ENCODE measurements at places on chromosomes 6 and 20.
A peak's percentile ranks its signal among the peaks of the same experiment; 100 is the strongest.

DNA sequence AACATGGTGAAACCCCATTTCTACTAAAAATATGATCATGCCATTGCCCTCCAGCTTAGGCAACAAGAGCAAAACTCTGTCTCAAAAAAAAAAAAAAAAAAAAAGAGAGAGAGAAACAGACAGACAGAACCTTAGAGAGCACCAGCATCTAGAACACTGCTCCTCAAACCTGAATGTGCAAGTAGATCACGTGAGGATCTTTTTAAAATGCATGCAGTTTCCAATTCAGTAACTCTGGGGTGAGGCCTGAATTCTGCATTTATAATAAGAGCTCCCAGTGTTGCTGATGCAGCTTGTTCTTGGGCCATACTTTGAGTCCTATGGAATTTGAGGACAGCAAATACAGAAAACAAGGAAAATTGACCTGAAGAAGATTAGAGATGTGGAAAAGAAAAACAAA is 218.3 kb downstream of the ALDH8A1 start:
- no peak for DNase-seq

DNA sequence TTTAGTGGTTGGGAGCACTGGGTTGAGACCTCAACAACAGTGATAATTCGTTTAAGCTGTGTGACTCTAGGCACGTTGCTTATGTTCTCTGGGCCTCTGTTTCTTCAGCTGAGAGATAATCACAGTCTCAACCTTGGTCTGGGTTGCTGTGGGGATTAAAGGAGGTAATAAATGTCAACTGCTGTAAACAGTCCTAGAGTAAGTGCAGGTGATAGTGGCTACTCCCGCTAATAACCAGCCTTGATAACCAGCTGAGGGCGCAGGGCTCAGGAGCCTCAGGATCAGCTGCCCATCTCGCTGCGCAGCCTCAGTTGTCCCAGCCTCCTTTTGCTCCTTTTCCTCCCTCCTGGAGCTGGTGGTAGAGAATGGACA is 58.0 kb downstream of the JARID2 start:
- DNase-seq, result no peak

GRCh38 chr20:33675136-33675959 is 1.1 kb upstream of the NECAB3 start:
- DNase-seq, result no peak

- peak; percentile 31 for DNase-seq
These were observed 4.0 kb upstream of the ZMYND8 start for GRCh38 chr20:47360297-47361056.

DNA sequence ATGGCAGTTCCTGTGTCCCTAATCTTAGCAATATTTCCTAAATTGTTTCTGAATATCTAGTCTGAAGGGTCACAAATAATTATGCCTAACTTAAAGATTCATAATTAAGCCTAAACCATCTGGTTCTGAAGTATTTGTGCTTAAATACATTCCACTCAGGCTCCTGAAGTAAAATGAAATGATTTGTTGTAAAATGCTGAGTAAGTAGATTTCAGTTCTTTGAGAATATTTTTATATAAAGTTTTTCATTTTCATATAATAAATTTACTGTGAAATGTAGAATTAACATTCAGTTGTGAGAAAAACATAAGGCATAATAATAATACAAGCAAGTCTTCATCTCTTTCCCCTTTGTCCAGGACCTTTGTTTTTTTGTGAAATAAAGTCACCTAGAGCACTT is 330.6 kb upstream of the IMPG1 start:
- no peak for DNase-seq

GRCh38 chr20:43925801-43926200 is 11.1 kb downstream of the TOX2 start:
- DNase-seq, result no peak

DNA sequence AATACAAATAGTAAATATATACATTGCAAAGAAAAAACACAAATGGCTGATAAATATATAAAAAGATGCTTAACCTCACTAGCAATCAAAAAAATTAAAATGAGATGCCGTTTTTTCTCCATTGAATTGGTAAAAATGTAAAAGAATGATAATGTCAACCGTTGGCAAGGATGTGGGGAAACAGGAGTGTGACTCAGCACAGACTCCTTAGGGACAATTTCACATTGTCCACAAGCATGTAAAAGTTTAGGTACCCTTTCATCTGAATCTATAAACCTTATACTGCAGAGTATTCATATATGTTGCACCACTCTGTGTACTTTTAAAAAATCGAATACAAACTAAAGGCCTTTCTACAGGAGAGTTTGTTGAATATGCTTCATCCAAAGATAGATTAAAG is 143.1 kb upstream of the RREB1 start:
- DNase-seq, result no peak

- DNase-seq, result no peak
These were observed 16.2 kb downstream of the RAB44 start for GRCh38 chr6:36713846-36714245.

DNA sequence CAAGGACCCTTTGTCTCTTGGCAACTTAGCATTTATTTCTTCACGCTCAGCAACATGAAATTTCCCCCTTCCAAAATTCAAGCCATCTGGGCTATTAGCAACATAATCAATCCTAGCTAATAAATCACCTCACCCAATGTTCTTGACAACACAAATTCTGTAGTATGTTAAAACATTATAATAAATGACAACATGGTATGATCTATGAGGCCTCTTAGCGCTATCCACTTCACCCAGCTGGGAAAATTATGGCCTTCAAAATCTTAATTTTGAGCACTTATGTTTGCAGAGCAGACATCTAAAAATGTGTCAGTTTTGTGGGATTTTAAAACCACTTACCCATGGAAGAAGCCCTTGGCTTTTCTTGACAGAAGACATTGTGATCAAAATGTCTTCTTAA is 181.9 kb downstream of the HDGFL1 start:
- DNase-seq, result no peak

DNA sequence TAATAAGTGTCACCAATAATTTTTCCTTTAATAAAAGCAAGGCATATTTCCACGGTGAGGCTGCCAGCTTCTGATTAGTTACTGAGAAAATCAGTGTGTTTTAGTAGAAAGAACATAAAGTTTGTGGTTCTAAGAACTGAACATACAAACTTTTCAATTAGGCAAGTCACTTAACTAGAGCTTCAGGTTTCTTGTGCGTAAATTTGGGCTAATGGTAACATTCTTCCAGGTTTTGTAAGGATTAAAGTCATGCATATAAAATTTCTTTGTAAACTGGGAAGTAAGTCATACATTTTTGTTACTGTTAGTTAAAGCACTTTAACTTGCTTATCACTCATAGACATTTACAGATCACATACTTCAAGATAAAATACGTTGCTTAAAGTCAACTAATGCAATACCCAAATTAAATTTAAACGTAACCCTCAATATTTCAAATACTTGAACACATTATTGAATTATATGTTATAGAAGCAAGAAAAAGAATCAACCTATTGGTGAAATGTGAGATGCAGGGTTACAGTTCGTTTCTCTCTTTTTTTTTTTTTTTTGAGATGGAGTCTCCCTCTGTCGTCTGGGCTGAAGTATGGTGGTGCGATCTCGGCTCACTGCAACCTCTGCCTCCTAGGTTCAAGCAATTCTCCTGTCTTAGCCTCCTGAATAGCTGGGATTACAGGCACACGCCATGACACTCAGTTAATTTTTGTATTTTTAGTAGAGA is 327.3 kb upstream of the NOX3 start:
- no peak for DNase-seq

DNA sequence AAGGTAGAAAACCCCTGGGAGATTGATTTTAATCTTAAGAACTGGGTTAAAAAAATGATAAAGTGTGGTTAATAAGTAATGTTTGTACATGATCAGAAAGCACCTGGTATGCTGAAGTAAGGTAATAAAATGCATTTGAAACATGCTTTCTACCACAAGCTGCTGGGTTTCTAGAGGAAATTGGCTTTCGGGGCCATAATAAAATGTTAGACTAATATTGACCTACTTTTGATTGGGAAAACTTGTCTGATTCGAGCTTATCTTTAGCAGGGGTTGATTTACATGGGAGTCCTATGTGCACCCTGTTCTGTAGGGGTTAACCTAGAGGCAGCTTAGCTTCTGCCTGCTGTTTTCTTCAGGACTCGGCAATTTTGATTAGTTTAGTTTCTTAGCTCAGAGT is 50.5 kb downstream of the CRYBG1 start:
- DNase-seq, result no peak

DNA sequence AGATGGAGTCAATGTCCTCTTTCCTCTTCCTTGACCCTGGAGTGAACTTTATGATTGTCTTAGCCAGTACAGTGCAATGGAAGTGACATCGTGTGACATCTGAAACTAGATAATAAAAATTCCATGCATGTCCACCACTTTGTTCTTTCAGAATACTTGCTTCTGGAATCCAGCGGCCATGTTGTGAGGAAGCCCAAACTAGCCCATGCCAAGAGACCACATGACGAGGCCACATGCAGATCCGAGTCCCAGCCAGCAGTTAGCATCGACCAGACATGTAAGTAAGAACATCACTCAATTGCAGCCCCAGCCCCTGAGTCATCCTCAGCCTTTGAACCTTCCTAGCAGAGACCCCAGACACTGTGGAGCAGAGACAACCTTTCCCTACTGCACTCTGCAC is 48.5 kb upstream of the E2F3 start:
- no peak for DNase-seq

DNA sequence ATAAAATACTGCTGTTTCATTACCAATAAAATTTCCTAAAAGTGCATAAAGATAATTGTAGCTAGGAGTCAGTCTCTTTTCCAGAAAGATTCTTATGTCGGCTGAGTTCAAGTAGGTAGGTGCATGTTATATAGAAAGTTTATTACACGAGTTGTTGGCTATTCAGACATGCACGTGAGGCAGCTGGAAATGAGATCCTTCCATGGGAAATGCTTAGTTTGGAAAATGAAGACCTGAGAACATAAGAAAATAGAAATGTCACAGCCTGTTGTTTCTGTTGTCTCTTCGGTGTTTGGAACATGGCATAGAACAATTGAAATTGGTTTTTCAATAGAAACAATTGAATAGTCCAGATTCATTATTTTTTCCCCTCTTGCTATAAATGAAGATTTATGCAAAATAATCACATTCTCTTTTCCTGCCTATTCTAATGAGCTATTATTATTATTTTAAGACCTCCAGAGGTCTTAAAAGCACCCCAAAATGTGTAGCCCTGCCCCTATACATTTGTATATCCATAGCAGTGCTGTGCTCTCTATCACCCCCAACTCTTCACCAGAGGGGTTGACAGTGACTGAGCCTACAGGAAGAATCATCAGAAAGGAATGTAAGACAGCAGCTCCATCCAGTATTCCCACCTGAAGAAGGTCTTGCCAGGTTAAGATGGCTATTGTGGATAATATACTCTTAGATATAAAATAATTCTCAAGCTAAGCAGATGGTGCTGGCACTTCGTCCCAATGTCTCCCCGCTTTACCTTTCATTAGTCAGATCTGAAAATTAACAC is 82.2 kb downstream of the ZDHHC14 start:
- no peak for DNase-seq

DNA sequence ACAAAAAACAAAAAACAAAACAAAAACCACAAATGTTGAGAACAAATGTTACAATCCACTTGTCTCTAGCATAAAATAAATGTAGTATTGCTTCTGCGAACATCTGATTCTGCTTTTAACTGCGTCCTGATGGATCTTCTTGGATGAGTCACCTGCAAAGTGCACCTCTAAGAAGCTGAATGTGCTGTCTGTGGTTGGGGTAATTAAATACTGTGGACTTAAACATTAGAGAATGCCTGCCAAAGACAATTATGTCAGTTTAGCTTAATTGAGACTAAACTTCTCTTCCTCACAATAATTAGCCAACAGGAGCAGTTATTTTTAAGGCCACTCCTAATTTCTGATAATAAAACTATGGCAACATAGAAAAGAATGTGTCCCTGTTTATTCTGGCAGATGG is 253.4 kb downstream of the PHACTR1 start:
- DNase-seq, result no peak

DNA sequence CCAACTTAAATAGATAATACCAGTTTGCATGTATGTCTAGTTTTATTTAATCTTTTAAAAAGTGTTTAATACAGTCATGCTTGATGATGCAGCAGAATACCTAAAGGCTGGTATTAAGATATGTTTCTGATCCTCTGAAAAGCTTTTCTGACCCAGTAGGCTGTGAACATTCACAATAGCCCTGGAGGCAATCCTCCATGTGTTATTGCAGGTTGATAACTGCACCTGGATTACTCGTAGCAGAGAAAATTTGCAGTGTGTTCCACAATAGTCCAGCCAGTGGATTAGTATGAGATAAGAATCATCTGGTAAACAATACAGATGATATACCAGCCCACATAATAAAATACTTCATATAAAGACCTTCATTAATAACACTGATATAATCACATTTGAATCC is 178.9 kb upstream of the RNF217 start:
- DNase-seq, result no peak

- DNase-seq, result no peak
These were observed 71.3 kb upstream of the SALL4 start for GRCh38 chr20:51873652-51874051.

GRCh38 chr6:37077905-37078296 is 72.4 kb downstream of the FGD2 start:
- no peak for DNase-seq

DNA sequence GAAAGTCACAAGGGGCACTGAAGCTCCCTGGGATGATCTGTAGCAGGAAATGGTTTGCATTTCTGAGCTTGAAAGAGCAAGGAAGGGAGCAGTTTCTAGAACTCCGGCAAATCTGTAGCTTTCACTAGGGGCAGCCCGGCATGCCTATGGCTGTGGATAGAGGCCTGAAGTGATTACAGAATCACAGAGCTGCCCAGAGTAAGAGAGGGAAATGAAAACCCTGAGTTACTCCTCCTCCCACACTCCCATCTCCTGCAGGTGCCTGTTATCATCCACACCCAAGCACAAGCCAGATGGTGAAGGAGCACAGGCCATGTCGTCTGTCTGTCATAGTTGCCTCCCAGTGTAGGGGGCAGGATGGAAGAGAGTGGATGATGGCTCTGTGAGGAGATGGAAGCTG is 37.1 kb downstream of the HLA-F start:
- no peak for DNase-seq

DNA sequence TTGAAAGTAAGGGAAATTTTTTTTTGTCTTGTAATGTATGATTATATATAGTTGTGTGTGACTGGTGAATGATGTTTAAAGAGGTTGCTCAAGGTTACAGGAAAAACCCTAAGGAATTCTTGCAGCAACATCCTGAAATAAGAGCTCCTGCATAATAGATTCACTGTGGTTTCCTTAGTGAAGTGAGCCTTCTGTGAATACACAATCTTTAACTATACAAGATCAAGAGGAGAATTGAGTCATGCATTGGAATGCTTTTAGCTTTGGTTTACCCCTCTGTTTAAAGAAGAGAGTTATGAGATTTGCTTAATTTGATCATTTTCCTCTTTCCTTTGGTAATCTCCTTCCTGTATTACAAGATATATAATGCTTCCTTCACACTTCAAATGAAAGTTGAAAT is 141.6 kb upstream of the EYA4 start:
- no peak for DNase-seq

GRCh38 chr6:40992746-40993145 is 46.3 kb downstream of the UNC5CL start:
- DNase-seq, result no peak

GRCh38 chr20:7449269-7449668 is 491.0 kb downstream of the HAO1 start:
- no peak for DNase-seq

Measured in NCI-H2081 treated with DMSO at 0.1 percent for 48 hours (cell line).